ENCODE measurements at places on chromosomes 5 and 9.

DNA sequence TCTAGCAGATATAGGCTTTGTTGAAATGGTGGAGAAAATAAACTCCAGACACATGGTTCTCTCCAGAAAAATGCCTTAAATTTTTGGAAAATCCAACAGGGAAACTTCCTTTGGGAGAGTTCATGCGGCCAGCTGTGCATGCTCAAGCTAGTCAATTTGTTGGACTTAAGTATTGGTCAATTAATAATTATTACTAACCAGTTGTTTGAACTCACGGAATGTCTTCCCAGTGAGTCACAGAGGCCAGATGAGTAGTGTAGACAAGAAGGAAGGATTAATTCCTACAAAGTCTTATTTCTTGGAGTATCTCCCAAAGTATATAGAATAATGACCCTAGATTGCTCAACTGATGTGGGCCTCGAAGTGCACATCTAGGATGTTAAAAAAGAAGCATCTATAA is 103.6 kb downstream of the MACIR start:
- DNase-seq = no peak

DNA sequence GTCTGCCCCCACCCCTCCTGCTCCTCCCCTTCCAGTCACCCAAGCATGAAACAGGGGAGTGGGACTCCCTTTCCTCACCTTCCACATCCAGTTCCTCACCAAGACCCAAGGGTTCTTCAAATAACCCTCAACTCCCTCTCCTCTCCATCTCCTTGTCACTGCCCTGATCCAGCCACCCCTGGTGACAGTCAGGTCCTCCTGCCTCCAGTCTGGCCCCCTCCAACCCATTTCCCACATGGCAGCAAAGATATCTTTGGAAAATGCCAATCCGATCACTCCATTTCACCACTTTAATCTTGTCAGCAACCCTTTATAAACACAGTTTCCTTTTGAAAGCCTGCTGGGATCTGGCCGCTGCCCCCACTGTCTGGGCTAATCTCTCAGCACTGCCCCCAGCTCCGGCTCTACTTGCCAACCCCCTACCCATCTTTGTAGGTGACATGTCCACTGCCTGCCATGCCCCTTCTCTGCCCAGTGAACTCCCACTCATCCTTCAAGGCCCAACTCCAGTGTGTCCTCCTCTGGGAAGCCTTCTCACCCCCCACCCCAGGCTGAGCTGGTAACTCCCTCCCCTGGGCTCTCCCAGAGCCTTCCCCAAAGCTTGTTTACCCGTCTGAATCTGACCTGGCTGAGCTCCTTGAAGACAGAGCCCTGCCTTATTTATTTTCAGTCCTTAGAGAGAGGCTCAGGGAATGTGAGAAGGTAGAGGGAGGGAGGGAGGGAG is 781 bp upstream of the MYOZ3 start:
- DNase-seq = no peak

- no peak for DNase-seq
Measured at GRCh38 chr5:68041293-68041692, 174.3 kb upstream of the PIK3R1 start.

- DNase-seq = no peak
Measured at GRCh38 chr5:10470669-10471068, 29.0 kb downstream of the ROPN1L start.

GRCh38 chr9:99294850-99295461 is 72.9 kb downstream of the SEC61B start:
- no peak for DNase-seq

DNA sequence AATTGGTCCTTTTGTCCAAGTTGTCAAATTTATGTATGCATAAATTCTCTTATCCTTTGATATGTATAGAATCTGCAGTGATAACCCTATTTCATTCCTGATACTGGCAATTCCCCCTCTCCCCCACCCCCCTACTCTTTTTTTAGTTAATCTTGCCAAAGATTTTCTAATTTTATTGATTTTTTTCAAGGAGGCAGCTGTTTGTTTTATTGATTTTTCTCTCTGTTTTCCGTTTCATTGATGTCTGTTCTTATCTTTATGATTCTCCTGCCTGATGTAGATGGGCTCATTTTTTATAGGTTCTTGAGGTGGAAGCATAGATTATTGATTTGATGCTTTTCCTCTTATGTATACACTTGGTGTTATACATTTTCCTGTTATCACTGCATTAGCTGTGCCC is 34.4 kb downstream of the SMC5 start:
- no peak for DNase-seq

DNA sequence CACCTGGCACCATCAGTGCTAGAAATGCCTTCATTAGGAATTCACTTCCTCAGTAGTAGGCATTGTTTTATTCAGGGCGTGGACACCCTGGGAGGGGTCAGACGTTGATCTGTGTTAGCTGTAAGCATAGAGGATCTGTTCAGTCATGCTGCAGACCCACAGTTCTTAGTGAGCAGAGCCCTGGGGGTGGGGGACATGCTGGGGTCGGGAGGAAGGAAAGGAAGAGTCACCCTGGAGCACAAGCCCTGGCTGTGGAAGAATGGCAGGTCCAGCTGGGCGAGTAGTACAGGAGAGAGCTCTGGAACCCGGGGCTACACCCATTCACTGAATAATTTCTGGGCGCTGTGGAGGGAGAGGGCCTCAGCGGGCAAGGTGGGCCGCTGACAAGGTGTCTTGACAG is 172.5 kb downstream of the FSTL4 start:
- DNase-seq = no peak

GRCh38 chr9:120877276-120878034 is 467 bp upstream of the PHF19 start:
- peak; percentile 52 for DNase-seq

DNA sequence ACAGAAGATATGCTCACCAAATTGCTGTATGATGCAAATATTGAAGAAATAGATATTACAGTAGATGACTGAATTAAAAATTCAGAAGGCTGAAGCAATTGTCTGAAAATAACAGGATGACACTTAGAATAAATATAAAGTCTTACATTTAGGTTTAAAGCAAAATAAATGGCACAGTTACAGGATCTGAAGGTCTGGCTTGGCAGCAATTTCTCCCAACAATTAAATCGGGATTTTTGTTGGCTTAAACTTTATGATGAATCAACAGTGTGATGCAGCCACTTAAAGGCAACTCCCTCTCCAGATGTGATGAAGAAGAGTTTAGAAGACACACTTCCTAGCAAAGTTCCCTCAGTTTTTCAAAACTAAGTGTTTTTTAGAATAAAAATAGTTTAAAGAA is 80.5 kb downstream of the NREP start:
- no peak for DNase-seq

DNA sequence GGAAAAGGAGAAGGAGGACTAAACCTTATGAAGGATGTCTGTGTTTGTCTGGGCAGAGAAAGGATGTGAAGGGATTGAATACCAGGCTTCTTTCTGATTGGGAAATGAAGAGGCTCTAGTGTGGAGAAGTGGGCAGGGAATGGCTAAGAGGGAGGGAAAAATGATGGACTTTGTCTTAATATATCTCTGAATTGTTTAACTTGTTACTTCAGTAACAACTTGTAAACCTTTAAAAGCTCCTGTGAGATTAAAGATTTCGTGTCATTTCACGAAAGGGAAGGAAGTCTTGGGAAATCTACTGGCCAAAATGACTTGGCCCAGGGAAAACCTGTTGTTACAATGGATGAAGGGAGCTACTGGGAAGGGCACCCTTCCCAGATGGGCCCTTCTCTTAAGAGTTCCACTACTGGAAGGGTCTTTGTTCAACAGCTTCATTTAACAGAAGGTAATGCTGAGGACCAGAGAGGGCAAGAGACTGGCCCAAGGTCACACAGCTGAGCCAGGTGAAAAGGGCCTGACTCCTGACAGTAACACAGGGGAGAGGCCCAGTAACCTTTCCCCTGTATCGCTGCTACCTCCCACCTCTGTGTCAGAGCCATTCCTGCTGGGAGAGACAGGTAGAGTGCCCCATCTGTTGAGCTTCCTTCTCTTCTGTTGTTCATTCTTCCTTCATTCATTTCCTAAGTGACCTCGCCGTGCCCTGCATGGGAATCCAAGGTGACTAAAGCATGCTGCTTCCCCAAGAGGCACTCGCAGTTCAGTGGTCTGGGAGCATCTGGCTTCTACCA is 5.1 kb upstream of the TCOF1 start:
- no peak for DNase-seq

GRCh38 chr5:76565009-76565408 is 58.2 kb downstream of the F2RL2 start:
- DNase-seq = no peak

DNA sequence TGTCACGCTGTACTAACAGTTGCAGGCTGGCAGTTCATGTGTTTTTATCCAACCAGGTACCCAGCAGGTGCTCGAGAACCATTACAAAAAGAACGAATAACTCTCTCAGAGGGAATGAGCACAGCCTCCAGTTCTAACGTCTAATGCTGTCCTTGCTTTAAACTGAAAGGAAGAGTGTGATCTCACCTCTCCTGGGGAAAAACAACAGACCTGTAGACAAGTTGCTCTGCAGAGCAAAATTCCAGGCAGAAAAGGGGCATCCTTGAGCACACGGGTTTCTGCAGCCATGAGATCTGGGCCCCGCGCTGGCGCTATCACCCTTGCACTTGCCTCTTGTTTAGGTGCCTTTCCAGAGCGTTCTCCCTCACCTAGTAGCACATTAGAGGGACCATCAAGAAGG is 92.5 kb upstream of the DNAH5 start:
- no peak for DNase-seq

- DNase-seq = no peak
Measured at GRCh38 chr5:102107865-102108264, 188.2 kb downstream of the SLCO4C1 start.

DNA sequence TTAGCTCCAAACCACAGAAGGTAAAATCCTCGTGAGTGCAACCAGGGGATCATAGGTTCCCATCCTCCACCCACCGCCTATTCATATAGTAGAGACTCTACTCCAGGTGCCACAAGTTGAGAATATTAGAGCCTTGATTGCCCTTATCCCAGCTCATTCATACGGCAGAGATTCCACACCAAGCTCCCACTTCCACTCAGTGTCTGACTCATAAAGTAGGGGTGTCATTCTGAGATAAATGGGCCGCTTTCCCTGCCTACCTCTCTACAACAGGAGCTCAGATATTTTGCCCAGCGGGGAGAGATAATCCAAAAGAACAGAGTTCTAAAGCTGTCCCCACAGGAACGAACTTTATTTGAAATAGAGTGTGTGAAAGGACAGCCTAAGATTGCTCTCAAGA is 9.4 kb downstream of the SLC22A4 start:
- DNase-seq = no peak

GRCh38 chr9:36030871-36031270 is 5.8 kb upstream of the RECK start:
- DNase-seq = no peak

GRCh38 chr9:33374190-33374589 is 28.2 kb downstream of the AQP7 start:
- no peak for DNase-seq

DNA sequence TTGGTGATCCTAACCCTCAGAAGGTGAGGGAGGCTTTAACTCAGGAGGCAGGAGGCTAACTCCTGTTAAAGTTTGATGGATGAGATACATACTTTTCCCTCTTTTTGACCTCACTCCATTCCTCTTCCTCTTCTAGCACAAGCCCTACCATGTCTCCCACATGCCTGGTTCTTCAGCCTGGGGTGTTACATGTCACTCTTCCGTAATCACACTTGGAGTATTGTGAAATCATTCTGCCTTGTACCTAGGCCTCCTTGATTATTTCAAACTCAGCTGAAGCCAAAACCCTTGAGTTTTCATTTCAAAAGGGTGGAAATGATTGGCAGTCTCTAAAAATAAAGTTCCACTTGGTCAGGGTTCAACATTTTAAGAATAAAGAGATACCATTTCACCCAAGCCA is 1.8 kb downstream of the PLAC8L1 start:
- no peak for DNase-seq
